ENCODE measurements at places on chromosomes 7 and 10.

- no peak for DNase-seq
These were observed 233.5 kb upstream of the MGMT start for GRCh38 chr10:129233351-129234148.

DNA sequence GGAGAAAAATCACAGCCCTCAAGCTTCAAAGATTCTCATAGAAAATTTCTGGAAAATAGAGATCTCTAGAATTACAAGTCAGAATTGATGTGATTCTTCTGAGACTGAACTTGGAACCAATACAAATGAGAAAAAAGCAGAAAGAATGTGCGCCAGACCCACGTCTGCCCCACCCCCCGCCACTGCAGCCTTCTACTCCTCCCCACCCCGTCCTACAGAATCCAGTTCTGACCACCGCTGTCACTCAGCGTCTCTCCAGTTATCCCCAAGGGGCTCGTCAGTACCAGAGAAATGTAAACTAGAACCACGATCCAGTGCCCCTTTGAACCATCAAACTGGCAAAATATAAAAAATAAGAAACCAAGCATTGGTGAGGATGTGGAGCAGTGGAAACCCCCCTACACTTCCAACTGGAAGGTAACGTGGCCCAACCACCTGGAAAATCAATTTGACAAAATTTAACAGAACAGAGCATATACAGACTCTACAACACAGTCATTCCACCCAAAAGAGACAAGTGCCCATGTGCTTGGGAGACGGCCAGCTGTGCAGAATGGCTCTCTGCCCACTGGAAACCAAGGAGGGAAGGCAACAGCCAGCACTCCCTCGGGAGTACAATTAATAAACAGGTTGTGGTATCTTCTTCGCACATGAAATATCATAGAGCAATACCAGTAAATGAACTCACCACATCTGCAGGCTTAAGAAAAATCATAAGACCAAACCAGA is 397.9 kb downstream of the TNS3 start:
- no peak for DNase-seq

DNA sequence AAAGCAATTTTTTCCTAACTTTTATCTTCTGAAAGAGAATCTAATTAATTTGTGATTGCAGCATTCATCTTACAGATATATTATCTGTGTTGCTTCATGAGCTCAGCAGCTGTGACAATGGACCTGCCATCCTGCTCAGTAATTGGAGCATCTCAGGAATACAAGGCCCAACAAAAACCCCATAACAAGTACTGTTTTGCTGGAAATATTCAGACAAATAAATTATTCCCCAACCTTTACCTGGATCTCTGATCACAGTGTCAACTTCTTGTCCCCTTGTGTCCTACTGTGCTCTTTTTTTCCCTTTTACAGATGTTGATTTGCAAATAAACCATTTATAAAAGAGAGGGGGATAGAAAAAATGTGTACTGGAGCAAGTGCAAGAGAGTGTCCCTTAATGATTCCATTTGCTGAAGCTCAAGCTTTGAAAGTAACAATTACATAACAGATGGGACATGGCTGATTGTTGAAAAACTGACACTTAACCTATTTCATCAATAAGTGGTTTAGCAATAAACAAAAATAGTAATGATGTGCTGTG is 1063.4 kb upstream of the GHITM start:
- DNase-seq = no peak

GRCh38 chr7:138903859-138904435 is 77.2 kb downstream of the KIAA1549 start:
- no peak for DNase-seq
